NCI-H187 treated with DMSO at 0.1 percent for 48 hours (cell line): ENCODE measurements at places on chromosomes 6 and 20.

GRCh38 chr6:19837511-19838441 lies 606 bp downstream of the ID4 start:
- DNase-seq: no peak

DNA sequence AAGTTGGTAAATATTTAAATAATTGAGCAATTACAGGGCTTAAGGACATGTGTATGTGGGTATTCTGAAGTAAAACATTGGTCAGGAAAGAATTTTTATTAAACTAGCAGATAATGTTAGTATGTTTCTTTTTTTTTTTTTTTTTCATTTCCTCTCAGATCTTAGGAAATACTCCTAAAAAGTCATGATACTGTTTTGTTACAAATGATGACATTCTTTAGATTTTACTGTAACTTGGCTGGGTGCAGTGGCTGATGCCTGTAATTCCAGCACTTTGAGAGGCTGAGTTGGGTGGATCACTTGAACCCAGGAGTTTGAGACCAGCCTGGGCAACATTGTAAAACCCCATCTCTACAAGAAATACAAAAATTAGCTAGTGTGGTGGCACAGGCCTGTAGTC lies 41.5 kb downstream of the CDC40 start:
- DNase-seq: no peak

DNA sequence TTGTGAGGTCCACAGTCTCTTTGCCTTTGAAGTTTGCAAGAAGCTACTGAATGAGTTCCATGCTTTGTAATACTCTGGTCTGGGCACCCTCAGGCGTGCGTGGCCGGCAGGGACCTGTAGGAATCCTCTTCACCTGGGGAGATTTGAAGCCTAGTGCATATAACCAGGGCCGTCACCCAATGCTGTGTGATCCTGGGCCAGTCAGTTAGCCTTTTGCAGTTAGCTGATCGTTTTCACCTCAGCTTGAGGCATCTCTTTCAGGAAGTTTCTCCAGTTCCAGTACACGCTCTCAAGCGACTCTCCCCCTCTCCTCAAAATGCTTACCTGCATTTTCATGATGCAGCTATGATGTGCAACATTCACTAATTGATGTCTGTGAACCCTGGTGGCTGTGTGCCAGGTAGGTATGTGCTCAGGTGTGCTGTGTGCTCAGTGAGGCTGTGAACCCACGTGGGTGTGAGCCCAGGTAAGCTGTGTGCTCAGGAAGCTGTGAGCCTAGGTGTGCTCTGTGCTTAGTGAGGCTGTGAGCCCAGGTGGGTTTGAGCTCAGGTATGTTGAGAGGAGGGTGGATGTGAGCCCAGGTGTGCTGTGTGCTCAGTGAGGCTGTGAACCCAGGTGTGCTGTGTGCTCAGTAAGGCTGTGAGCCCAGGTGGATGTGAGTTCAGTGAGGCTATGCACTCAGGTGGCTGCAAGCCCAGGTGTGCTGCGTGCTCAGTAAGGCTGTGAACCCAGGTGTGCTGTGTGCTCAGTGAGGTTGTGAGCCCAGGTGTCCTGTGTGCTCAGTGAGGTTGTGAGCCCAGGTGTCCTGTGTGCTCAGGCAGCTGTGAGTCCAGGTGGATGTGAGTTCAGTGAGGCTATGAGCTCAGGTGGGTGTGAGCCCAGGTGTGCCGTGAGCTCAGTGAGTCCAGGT lies 120.4 kb downstream of the PHACTR3 start:
- DNase-seq: no peak

DNA sequence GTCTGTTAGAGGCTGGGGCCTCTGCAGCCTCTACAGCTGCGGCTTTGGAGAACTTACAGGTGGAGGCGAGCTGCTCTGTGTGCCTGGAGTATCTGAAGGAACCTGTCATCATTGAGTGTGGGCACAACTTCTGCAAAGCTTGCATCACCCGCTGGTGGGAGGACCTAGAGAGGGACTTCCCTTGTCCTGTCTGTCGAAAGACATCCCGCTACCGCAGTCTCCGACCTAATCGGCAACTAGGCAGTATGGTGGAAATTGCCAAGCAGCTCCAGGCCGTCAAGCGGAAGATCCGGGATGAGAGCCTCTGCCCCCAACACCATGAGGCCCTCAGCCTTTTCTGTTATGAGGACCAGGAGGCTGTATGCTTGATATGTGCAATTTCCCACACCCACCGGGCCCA lies 2.6 kb downstream of the TRIM39 start:
- no peak for DNase-seq

GRCh38 chr6:91886183-91886795 lies 1299.4 kb upstream of the MAP3K7 start:
- DNase-seq: no peak

DNA sequence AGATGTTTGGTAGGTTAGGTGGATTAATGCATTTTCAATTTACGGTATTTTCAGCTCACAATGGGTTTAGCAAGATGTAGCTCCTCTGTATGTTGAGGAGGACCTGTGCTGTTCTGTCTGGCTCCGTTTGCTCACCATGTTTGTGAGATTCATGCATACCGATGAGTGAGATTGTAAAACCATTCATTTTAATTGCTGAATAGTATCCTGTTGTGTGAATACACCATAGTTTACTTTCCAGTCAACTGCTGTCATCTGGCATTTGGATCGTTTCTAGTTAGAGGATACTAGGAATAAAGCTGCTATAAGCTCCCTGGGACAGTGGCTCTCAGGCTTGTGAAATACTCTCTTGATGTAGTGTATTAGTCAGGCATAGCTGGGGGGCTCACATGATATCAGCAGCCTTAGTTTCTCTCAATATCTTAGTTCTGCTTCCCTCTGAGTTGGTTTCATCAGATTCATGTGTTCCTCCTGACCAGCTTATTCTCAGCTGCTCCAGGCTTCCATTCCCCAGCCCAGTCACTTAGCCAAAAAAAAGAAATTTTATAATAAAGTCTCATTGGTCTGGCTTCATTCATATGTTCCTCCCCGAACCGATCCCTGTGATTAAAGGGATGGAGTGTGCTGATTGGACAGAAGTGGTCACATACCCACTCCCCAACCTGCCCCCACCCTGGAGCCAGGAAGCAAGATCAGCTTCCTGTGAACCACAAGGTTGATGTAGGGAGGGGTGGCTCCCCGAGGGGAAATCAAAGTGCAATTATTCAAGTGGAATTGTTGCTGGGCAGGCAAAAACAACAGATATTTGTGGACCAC lies 10.9 kb upstream of the B4GALT5 start:
- DNase-seq: no peak

GRCh38 chr20:58839991-58840747 lies 10.5 kb downstream of the GNAS-AS1 start:
- no peak for DNase-seq

DNA sequence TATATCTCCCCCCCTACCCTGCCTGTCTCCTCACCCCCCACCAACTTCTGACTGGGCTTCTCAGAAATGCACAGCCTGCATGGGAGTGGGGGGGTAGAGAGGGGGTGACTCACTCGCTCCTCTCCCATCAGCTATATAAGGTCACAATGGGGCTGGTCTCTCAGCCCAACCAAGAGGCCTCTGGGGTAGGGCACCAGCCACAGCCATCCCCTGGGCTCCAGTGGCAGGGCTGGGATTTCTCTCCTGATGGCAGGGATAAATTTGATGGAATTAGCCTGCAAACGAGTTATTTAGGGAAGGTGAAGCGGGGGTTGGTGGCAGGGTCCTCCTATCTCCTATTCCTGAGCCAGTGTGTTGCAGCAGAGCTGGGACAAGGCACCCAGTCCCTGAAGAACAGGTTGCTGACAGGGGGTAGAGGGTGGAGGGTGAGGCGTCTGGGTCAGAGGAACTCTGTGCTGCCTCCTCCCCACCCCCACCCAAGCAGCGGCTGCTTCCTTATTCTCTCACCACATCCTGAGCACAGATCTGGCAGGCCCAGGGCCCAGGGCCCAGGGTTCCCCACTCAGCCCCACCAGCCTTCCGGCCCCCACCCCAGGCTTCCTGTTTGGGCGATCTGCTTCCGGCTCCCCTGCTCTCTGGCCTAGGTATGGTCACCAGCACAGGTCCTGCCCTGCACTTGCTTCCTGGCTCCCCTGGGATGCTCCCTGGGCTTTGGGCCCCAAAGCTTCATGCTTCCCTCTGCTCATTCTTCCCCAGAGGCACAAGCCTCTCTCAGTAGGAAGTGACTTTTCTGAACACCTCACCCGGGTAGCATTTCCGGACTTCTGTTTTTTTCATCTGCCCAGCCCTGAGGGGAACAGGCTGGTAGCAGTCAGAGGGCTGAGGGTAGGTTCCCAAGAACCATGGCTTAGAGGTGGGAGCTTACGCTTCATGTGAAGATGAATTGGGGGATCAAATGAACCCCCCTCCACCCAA lies 4.0 kb downstream of the PPP1R18 start:
- no peak for DNase-seq

- no peak for DNase-seq
Measured at GRCh38 chr6:10624836-10625235, 69.6 kb downstream of the C6orf52 start.

DNA sequence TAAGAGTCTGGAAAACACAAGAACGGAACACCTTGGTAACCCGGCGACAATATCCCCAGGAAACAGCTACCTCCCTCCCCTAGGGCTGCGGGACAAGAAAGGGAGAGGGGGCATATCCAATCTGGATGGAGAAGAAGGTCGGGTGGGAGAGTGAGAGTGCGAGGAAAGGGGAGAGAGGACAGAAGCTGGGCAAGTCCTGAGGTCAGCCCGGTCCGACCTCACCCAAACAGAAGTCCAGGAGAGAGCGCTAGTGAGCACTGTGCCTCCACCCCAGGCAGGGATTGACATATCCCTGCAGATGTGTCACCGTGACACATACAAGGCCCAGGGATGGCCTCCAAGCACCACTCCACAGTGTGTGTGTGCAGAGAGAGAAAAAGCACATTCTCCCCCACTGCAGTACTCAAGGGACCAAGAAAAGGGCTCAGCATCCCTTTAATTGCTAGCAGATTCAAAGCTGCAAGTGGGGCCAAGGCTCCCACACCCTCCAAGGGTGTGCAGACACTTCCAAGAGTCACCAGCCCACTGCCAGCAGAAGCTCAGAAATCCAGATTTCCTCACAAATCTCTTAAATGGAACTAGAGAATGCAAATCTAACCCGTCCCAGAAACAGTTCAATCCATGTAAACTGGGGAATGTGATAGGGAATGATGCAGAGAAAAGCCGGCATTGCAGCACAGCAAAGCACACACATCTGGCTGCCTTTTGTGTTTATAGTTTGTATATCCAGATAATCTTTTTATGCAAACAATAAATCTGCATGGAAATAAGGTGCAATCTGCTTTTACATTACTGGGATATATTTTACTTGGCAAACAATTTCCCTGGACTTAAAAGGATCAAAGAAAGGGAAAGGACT lies 3.1 kb downstream of the PXDC1 start:
- no peak for DNase-seq

DNA sequence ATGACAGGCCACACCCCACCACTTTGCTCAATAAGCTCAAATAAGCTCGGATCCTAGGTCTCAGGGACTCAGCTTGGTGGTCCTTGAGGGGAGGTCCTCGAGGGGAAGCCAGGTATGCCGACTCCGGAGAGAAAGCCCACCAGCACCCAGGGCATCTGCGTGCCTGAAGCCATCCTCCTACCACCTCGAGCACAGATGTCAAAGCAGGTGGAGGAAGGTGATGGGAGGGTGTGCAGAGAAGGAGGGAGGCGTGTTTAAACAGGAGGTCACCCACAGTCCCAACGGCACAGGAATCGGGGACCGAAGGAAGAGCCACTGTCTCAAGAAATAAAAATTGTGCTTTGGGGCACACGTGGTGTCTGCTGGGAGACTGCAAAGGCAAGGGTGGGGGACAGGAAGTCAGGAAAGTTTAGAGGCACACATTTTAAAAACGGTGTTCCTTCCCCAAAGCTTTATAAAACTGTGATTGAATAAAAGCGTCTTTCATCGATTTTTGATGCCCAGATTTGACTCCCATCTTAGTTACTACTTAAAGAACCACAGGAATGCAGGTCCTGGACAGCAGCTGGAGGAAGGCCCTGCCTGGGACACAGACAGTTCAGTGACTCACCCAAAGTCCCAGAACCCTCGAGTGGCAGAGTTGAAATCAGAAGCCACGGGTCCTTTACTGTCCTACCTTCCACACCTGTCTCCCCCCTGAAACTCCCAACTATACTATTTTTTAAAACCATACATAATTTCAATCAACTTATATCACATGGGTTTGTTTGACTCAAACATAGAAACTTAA lies 221.0 kb upstream of the PDE10A start:
- no peak for DNase-seq

GRCh38 chr6:27517928-27518787 lies 45.3 kb upstream of the ZNF184 start:
- DNase-seq: no peak

DNA sequence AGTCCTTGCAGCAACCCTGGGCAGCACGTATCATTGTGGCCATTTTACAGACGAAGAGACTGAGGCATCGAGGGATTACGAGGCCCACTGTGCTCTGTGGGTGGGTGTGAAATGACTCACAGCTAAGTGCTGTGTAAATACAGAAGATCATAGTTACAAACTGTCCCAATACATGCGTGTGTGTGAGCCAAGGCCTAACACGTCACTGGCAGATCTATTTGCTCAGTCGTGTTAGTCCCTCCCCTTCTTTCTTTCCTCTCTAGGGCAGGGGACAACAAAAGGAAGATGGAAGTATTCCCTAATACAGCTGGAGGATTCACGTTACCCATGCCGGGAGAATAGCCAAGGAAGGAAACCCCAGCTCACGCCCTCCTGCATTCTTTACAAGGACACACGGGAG lies 175.9 kb downstream of the CDC5L start:
- no peak for DNase-seq

DNA sequence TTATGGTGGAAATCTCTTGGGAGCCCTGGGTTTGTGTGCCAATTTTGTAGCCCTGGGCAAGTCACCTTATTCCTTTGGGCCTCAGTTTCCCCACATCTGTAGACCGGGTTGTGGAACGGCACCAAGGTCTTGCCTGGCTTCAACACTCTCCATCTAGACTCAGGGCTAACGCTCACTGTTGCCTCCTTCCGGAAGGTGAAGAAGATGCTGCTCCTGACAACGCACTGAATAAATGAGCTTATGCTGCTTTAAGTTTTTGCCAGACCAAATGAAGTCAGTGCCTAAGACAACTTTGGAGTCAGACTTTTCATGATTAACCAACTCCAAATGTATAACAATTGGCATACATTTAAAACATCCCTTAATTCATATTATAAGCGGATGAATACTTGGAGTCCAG lies 53.1 kb downstream of the PSMG4 start:
- DNase-seq: no peak

- no peak for DNase-seq
Measured at GRCh38 chr6:11552442-11552841, 14.9 kb downstream of the TMEM170B start.

GRCh38 chr6:43767553-43768505 lies 2.2 kb upstream of the VEGFA start:
- no peak for DNase-seq

- DNase-seq: no peak
Measured at GRCh38 chr6:116139917-116140316, 14.0 kb upstream of the COL10A1 start.

DNA sequence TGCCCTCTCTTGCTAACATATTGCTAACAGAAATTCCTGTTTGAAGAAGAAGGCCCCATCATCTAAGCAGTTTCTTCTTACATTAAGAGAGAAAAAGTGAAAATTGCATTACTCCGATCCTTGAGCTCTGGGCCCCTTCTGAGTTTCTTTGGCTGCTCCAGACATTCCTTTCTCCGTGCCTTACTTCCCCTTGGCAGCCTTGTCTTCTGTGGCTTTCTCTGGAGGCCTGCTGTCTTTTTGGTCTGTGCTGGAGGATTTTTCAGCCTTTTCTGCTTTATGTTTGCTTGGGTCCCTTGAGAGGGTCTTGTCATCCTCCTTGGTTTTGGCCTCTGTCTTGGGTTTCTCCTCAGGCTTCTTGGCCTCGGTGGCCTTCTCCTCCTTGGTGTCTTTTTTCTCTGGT lies 378.8 kb upstream of the CHD6 start:
- DNase-seq: no peak
